ENCODE measurements at places on chromosomes 3 and 15.

GRCh38 chr3:17686613-17687012, 55.8 kb downstream of the TBC1D5 start:
- no peak for DNase-seq

GRCh38 chr15:56736308-56736707, 3.0 kb upstream of the ZNF280D start:
- no peak for DNase-seq

GRCh38 chr15:46489276-46489675, 854.4 kb downstream of the SQOR start:
- no peak for DNase-seq

- DNase-seq: no peak
These were observed 36.5 kb downstream of the TGFBR2 start for GRCh38 chr3:30642849-30643361.

- DNase-seq: no peak
These were observed 66.2 kb upstream of the UBE2E1 start for GRCh38 chr3:23739536-23739935.

DNA sequence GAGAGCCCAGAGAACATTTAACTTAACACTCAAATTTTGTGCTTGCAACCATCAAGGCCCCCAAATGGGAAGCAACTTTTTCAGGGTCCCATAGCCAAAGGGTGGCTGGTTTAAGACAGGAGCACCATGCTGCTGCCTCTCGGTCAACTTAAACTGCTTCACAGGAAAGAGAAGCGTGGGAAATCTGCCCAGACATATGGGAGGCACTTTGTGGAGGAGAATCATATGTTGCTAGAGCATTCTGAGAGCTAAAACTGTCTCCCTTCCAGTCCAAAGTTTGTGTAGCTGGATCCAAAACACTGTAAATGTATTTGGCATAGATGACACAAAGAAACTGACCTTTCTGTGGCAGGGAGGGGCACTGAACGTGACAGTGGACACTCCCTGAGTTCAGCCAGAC, 305.9 kb upstream of the RORA start:
- DNase-seq: no peak

DNA sequence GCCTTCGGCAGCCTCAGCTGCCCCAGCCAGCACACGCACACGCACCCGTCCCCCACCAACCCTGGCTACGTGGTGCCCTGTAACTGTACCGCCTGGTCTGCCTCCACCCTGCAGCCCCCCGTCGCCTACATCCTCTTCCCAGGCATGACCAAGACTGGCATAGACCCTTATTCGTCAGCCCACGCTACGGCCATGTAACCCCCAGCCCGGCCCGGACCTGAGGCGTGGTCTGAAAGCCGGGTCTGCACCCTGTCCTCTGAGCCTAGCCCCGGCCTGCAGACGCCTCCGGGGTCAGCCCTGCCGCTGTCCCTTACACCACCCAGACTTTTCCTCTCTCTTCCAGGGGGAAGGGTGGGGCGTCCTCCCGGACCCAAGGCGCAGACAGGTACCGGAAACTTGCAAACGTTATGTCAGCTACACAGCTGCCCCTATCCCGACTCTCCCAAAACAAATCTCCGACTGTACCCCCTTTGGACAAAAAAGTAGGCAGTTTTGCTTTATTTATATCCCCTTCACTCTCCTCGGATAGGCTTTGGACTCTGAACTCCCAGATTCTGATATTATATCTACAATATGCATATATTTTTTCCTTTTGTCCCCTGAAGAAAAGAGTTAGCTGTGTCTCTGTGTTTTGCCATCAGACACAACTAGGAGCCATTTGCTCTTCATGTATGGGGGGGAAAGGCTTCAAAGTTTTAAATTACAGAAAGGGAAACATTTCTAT, 1.4 kb downstream of the SOX14 start:
- no peak for DNase-seq

GRCh38 chr15:96273317-96274086, 57.0 kb upstream of the NR2F2 start:
- DNase-seq: peak; percentile 22

- DNase-seq: no peak
These were observed 799.3 kb downstream of the DIPK2A start for GRCh38 chr3:144770915-144771351.

DNA sequence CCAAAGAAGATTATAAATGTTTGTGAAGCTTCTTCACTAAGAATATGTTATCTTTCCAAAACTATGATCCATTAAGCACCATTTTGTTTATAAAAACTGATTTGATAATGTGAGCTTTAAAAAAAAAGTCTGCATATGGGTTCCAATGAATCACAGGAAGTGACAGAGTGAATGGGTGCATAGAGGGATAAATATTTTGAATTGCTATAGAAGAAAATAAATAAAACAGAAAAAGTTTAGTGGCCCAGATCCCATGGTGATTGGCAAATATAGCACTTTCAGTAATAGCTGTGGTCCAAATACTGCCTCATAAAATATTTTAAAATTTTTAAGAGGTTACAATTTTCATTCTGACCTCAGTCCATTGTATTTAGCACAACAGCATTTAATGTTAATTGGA, 19.2 kb downstream of the CPA3 start:
- DNase-seq: no peak

DNA sequence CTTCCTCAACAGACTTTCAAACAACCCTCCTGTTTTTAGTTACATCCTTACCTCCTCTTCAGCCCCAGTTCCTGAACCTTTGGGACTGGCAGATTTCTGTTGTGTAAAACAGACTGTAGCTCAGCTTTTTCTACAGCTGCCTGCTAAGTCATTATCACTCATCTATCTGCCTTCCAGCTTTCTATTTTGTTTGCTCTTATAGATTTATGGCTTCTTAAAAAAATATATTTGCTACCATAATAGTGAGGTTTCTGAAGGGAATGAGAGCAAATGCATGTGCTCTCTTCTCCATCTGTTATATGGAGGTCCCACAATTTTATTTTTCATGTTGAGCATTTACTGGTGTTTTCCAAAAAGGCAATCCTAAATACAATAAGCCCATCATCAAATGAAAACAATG, 18.2 kb upstream of the GJD2 start:
- no peak for DNase-seq

DNA sequence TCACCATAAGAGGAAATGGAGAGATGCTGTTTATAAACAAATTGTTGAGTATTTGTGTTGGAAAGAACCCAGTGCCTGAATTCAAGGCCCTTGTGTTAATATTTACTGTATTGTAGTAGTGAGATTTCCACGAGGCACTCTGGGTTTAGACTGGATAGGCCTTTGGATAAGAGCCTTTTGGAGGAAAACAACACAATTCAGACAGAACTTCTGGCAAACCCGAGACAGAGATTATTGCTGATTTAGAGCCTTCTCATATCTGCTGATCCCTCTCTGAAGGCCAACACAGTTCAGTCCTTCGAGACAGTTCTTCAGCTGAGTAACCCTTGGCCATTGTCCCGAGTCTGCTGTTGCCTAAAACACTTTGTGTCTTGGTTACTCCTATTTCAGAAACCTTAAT, 55.7 kb downstream of the LMCD1 start:
- no peak for DNase-seq

- DNase-seq: no peak
These were observed 65.0 kb downstream of the CCNL1 start for GRCh38 chr3:157094751-157095480.

GRCh38 chr3:14543446-14543845, 3.3 kb upstream of the GRIP2 start:
- DNase-seq: no peak

GRCh38 chr3:105431200-105431599, 64.5 kb downstream of the ALCAM start:
- no peak for DNase-seq

DNA sequence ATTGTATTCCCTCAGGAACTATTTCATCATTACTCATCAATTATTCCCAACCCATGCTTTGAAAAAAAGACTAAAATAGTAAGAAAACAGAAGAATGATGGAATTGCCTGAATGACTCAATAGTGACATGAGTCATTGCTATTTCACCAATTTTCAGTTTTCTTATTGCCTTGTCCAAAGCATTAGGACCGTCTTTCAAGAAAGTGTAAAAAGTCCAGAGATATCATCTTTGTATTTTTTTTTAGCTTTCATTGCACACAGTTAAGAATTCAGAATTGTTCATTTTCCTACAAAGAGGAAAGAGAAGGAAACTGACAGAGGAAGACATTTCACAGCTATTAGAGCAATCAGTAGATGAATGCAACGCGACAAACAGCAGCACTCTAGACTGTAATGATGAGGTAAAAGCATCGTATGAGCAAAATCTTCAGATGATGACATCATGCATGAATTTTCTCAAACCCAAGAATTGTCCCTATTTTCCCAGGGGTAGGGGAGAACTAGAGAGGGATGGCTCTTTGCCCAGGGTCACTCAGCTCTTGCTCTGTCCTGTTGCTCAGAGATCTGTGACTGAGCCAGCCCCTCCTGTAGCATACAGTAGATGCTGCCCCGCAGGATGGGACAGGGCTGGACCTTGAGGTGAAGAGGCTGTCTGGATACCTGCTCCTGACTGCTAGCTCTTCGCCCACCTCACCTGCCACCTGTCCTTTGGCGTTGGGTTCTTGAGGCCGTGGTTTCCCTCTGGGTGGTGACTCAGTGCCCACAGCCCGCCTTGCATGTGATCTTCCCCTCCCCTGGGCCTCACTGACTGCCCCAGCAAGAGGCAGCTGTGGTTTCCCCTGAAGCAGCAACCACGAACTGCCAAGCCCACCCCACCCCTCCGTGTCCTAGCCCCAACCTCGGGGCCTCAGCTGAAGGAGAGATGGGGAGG, 84.8 kb downstream of the PPCDC start:
- peak; percentile 85 for DNase-seq

DNA sequence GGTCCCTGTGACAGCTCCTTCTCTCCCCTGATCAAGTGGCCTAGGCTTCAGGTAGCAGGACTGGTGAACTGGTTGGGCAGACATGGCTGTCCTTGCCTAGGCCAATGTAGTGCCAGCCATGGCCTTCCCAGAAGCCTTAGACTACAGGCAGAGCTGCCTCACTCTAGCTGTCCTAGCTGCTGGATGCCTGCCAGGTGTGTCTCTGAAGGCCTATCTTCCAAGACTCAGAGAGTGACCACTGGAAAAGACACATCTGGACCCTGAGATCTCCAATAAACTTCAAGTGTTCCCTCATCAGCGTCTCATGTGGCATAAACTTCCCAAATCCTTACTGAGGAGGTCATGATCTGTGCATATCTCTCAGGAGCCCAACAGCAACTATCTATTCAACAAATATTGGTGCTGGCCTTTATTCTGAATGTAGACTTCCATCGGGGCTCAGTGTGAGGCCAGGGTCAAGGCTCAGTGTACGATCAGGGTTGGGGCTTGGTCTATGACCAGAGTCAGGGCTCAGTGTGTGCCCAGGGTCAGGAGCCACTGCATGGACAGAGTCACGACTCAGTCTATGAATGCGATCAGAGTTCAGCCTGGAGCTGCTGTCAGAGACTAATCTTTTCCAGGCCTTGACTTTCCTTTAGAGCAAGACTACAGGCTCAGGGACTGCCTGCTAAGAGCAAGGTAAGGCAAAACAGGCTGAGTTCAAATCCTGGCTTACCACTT, 36.5 kb upstream of the INSYN1 start:
- DNase-seq: no peak

GRCh38 chr3:187630404-187630803, 39.8 kb downstream of the SST start:
- DNase-seq: no peak

GRCh38 chr3:126959921-126960603, 22.9 kb upstream of the PLXNA1 start:
- no peak for DNase-seq

DNA sequence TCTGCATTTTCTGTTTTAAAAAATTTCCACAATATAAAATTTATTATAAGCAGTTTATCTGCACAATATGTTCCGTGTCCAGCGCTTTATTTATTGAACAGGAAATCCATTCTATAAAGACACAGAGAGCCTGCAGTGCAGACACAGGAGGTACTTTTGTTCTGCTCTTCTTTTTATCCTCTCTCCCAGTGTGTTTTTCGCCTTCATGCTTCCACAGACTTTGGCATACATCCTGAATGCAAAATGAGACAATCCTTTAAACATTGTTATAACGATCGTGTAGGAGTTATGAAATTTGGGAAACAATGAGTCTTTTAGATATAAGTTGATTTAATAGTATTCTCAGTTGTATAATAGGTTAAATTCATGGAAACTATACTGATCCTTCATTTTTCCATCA, 749.2 kb downstream of the NAALADL2 start:
- DNase-seq: no peak

DNA sequence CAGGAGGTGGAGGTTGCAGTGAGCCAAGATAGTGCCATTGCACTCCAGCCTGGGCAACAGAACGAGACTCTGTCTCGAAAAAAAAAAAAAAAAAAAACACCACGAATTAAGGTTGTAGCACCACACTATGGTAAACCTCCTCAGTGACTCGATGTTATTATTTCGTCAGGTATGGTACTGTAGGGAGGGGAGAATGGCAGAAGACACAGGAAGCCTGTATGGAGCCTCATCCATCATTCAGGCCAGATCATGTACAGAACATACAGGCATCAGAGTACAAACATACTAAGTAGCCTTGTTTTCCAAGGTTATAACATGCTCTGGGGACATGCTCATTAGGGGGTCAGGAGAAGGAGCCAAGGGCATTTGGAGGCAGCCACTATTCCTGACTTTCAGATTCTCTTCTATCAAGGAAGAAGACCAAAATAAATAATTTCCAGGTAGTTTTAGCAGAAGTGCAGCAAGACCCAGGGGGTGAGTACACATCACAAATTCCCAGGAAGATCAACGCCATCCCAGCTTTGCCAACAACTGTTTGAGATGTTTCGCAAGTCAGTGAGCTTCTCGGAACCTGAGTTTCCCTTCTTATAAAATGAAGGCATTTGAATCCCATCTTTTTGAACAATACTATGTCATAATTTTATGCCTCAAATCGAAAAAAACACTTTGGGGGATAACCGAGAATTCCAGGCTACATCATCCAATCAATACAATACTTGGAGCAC, 79.8 kb downstream of the FOXP1 start:
- no peak for DNase-seq

GRCh38 chr3:72380193-72380592, 468.1 kb downstream of the SHQ1 start:
- no peak for DNase-seq

DNA sequence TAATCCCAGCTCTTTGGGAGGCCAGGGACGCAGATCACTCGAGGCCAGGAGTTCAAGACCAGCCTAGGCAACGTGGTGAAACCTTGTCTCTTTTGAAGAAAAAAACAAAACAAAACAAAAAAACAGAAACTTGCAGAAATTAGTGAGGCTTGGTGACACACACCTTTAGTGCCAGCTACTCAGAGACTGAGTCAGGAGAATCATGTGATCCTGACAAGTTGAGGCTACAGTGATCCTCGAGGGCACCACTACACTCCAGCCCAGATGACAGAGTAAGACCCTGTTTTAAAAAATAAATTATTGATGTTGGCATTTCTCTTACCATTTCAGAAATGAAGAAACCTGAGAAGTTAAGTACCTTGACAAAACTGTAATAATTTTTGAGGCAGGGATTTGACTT, 44.6 kb upstream of the CCNB2 start:
- no peak for DNase-seq

DNA sequence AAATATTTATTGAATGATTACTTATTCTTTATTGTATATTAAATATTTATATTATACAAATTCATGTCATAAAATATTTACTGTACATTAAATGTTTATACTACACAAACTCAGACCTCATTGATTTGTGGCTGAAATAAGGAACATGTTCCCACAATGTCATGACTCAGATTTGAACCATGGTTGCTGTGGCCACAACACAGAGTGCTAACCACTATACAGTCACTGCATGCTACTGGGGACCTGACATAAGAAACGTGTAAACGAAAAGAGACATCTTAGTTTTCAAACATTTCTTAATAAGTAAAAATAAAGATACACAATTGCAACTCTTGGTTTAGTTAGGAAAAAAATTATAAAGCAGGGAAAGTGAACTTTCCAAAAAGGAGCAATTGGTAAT, 99.1 kb upstream of the AGTR1 start:
- no peak for DNase-seq

All from T-helper 2 cell treated with Interferon-gamma antibody and Interleukin-4, amounts not matched to agents 5 μg/mL and 100 μg/mL, for 36 hours (primary cell).